Fibroblast of lung (primary cell): ENCODE measurements at places on chromosomes 3 and 15. TPM values are rescaled to one million over a fixed set of nuclear protein-coding genes. Genes with fewer than 3 reads are reported as not detected.
A peak's percentile ranks its signal among the peaks of the same experiment; 100 is the strongest.

GRCh38 chr15:34993877-34994276, 5.8 kb upstream of the ZNF770 start:
- no peak overlapping the region for H3K4me3 ChIP-seq
- no peaks in the 10 kb centered on the region for H3K27me3 ChIP-seq
- DNase-seq = no peak
- H3K4me1 ChIP-seq = peaks cover under 1% of the 10 kb centered on the region
- H3K36me3 ChIP-seq = no peaks in the 10 kb centered on the region
- no peak overlapping the region for H3K27ac ChIP-seq

DNA sequence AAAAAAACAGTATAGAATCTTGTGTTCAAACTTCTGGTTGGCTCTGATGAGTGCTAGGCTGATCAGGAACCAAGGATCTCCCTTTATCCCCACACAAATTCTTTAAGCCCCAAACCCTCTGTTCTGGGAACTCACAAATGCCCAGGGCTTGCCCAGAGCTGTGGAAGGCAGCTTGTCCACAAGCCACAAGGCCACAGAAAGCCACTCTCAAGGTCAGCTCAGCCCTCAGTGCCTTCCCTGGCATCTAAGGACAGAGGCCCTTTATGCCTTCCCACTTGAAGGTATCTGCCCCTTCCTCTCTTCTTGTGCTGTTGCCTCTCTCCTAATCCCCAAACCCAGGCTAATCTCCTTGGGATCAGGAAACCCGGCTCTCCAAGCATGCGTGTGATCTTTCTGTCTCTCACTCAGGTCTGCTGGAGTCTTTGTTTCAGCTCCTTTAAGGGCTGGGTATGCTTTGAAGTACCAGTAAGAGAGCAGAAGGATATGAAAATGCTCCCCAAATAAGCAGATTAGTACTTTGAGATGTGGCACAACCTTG, 145.0 kb upstream of the TRIM42 start:
- H3K36me3 ChIP-seq = no peaks in the 10 kb centered on the region
- no peaks in the 10 kb centered on the region for H3K4me1 ChIP-seq
- no peak overlapping the region for H3K27ac ChIP-seq
- H3K27me3 ChIP-seq = no peaks in the 10 kb centered on the region

- no peaks in the 10 kb centered on the region for H3K27me3 ChIP-seq
- H3K4me3 ChIP-seq = no peak overlapping the region
- peaks cover 7% of the 10 kb centered on the region for H3K4me1 ChIP-seq
- no peak overlapping the region for H3K27ac ChIP-seq
- peaks cover 4% of the 10 kb centered on the region for H3K36me3 ChIP-seq
These were observed 44.9 kb upstream of the EIF3J start for GRCh38 chr15:44492040-44492439.

Gene CALML4
- total RNA-seq = 1.0 and 1.8 TPM in 2 replicates

GRCh38 chr3:121463745-121464144, 82.0 kb downstream of the POLQ start:
- no peak overlapping the region for H3K27ac ChIP-seq
- no peaks in the 10 kb centered on the region for H3K4me1 ChIP-seq
- no peak for DNase-seq
- H3K36me3 ChIP-seq = no peaks in the 10 kb centered on the region
- H3K4me3 ChIP-seq = no peak overlapping the region
- no peaks in the 10 kb centered on the region for H3K27me3 ChIP-seq

- peak; percentile 52 for DNase-seq
- no peaks in the 10 kb centered on the region for H3K36me3 ChIP-seq
- H3K4me3 ChIP-seq = no peak overlapping the region
- H3K27me3 ChIP-seq = no peaks in the 10 kb centered on the region
These were observed 97.8 kb upstream of the MEF2A start for GRCh38 chr15:99467853-99468464.

GRCh38 chr3:62027796-62028195, 345.6 kb downstream of the FEZF2 start:
- H3K27ac ChIP-seq = no peak overlapping the region
- H3K27me3 ChIP-seq = no peaks in the 10 kb centered on the region
- H3K4me1 ChIP-seq = no peaks in the 10 kb centered on the region
- H3K36me3 ChIP-seq = no peaks in the 10 kb centered on the region

Gene SEMA6D
- total RNA-seq = 9.5 and 13.4 TPM in 2 replicates

DNA sequence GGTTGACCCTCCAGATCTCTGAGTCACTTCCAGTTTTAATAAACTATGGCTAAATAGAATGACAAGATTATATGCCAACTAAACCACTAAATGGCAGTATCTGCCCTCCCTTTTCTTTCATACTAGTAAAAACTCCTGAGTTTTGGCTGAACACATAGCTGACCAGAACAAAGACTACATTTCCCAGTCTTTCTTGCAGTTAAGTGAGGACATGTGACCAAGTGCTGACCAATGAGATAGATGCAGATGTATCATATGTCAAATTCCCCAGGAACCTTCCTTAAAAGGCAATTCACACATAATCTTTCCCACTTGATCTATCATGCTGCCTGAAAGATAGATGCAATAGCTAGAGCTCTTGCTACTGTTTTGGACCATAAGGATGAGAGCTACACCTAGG, 191.3 kb downstream of the SHOX2 start:
- no peaks in the 10 kb centered on the region for H3K36me3 ChIP-seq
- H3K4me1 ChIP-seq = no peaks in the 10 kb centered on the region
- peak; percentile 2 for DNase-seq
- no peak overlapping the region for H3K27ac ChIP-seq
- no peaks in the 10 kb centered on the region for H3K27me3 ChIP-seq

DNA sequence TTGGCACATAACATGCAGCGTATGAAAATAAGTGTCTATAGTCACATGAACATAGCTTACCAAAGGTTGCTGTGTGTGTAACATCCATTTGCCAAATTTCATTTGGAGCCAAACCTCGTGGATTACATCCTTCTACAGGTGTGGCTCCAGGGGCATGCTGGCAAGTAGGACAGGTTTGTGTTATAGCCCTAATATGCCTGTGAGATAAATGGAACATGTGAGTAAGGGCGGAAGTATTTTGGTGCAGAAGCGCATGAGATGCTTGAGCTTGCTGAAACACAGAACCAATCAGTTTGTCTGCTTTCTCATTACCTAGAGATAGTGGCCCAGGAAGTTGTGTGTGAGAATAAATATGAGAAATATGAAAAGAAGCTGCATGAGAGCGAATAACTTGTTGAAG, 21.8 kb upstream of the XCR1 start:
- no peak overlapping the region for H3K4me3 ChIP-seq
- DNase-seq = no peak
- no peaks in the 10 kb centered on the region for H3K4me1 ChIP-seq
- no peaks in the 10 kb centered on the region for H3K27me3 ChIP-seq
- H3K27ac ChIP-seq = no peak overlapping the region

DNA sequence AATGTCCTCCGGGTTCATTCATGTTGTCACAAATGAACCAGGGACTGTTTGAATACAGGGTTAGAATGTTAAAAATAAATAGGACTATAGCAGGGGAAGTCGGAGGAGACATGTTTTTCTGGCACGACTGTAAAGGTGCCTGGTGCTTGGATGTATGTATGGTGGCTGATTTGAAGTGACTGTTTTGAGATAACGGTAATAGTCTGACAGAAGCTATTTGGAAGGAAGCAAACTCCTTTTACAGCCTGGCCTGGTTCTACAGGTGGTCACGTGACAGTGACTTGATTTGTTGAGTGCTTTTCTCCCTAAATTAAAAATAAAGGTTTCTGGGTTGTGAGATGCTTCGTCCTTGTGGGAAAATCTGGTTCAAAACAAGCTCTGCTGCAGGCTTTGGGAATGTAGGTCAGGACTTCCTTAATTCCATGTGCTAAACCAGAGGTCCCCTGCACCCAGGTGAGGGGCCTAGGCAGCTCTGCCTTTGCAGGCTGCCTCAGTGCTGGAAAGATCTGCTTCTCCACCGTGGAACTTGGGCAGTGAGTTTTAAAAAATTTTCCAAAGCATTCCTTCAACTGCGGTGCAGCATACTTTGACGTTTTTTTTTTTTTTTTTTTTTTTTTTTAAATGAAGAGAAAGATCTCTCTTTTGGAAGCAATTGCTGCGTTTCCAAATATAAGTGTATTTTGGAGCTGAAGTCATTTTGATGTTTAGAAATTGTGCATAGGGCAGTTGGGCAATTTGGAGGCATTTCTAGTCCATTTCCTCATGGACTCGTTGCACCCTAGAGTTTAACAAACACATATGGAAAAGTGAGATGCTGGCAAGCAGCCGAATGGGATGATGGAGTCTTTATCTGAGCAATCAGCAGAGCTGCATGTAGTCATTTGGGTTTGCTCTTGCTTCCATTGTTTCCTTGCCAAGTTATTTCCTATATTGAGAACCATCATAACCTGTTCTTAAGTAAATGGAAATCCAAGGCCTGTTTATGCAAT, 30.9 kb downstream of the ITPR1 start:
- H3K4me1 ChIP-seq = no peaks in the 10 kb centered on the region
- H3K27ac ChIP-seq = no peak overlapping the region
- H3K4me3 ChIP-seq = no peak overlapping the region
- H3K27me3 ChIP-seq = no peaks in the 10 kb centered on the region
- DNase-seq = peak; percentile 8
- H3K36me3 ChIP-seq = no peaks in the 10 kb centered on the region

GRCh38 chr3:32865383-32865782, 47.6 kb downstream of the TRIM71 start:
- no peaks in the 10 kb centered on the region for H3K27me3 ChIP-seq
- no peak overlapping the region for H3K4me3 ChIP-seq
- no peaks in the 10 kb centered on the region for H3K4me1 ChIP-seq
- peak; percentile 14 for DNase-seq

DNA sequence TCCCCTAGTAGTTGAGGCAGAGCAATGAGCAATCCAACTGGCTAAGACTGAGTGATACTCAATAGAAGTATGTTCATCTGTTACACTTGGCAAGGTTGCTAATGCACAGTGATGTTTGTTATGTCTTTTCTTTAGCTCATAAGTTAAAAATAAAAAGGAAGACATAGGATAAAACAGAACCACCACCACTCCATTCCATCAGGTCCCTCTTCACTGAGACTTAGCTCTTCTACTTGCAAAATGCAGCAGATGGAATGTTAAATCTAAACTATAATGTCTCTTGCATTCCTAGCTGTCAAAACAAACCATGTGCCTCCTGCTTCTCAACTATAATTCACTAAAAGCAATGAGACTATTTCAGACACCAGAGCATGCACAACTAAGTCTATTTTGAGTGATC, 265.6 kb upstream of the UBE2E2 start:
- no peaks in the 10 kb centered on the region for H3K36me3 ChIP-seq
- no peaks in the 10 kb centered on the region for H3K4me1 ChIP-seq
- DNase-seq = no peak
- no peaks in the 10 kb centered on the region for H3K27me3 ChIP-seq
- no peak overlapping the region for H3K4me3 ChIP-seq

Gene SENP7
- total RNA-seq = 14.4 and 16.5 TPM in 2 replicates

DNA sequence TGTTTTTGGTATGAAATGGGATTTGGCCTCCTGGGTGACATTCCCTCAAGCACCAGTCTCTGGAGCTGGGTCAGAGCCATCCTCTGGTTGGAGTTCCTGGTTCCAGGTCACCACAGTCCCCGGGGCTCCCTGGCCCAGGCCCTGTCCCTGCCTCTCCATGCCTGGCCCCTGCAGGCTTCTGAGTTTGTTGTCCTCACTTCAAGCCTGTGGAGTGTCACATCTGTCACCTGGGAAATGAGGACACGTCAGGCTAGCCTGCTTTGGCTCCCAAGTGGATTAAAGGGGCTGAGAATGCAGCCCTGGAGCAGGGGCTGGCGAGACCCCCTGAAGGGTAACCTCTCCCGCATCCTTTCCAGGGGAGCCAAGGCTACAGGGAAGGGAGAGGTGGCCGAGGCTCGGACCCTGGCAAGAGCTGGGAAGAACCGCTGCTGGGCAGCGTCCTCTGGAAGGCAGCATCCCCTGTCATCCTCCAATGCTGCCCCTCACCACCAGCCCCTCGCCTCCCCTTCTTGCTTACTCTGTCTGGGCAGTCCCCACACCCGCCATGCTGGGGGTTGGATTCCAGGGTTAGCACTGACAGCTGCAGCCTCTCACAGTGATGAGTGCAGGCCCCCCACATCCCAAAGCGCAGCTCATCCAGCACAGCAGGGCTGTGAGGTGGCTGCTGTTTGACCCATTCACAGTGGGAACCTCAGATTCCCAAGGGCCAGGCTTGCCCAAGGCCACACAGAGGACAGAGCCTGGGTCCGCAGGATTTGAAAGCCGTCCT, 75.5 kb upstream of the IQSEC1 start:
- DNase-seq = no peak
- H3K4me1 ChIP-seq = no peaks in the 10 kb centered on the region
- H3K27me3 ChIP-seq = no peaks in the 10 kb centered on the region
- no peaks in the 10 kb centered on the region for H3K36me3 ChIP-seq
- H3K27ac ChIP-seq = no peak overlapping the region

DNA sequence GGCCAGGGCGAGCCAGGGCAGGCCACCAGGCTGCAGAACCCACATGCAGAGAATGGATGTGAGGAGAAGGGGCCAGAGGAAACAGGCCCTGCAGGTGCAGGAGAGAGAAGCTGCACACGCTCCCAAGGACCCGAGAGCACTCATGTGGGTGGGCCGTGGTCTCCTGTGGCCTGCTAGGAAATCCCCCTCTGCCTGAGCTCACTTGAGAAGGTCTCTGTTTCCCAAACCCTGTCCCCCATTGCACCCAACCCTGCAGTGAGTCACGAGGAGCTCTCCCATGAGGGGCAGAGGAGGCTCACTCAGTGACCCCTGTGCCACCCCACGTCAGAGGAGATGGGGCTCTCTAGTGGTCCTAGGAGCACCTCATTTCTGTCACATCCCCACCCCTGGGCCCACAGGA, 111.1 kb downstream of the KLF13 start:
- H3K4me1 ChIP-seq = peaks cover 30% of the 10 kb centered on the region
- no peak for DNase-seq
- H3K4me3 ChIP-seq = no peak overlapping the region
- H3K27me3 ChIP-seq = no peaks in the 10 kb centered on the region
- H3K36me3 ChIP-seq = no peaks in the 10 kb centered on the region

DNA sequence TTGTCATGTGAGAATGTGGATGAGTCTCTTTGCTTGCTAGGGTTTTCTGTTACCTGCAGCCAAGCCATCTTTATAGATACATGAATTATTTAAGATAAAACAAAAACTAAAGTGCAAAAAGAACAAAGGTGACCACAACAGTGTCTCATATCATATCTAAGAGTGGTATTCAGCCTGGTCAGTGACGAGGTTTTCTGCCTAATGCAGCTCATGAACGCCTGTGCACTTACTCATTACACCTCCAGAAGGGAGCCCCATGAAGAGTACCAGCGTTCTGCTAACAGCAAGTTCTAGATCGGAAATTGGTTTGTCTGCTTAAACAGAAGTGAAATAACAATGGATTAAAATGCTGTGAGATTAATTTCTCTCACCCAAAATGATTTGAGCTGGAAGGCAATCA, 19.2 kb downstream of the PXYLP1 start:
- DNase-seq = no peak
- H3K4me3 ChIP-seq = no peak overlapping the region

GRCh38 chr3:158452334-158452733, 118.7 kb upstream of the MLF1 start:
- no peak for DNase-seq
- no peaks in the 10 kb centered on the region for H3K27me3 ChIP-seq
- H3K36me3 ChIP-seq = no peaks in the 10 kb centered on the region
- H3K4me1 ChIP-seq = no peaks in the 10 kb centered on the region

DNA sequence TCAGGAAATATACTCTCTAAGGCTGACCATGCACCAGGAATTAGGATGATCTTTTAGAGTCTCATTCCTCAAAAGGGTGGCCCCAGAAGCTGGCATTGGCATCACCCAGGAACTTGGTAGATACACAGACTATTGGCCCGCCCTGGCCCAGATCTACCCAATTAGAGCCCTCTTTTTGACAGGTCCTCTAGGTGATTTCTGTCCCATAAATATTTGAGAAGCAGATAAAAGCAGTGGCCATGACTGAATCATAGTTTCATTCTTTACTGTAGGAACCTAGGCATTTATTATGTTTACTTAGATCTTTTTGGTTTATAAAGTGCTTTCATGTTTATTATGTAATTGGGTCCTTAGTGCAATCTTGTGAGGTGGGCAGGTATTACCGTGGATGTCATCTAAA, 7.6 kb downstream of the TLNRD1 start:
- H3K27ac ChIP-seq = no peak overlapping the region
- H3K4me1 ChIP-seq = no peaks in the 10 kb centered on the region
- no peaks in the 10 kb centered on the region for H3K27me3 ChIP-seq
- no peak overlapping the region for H3K4me3 ChIP-seq

Gene AP2M1
- 362 and 430 TPM in 2 replicates for total RNA-seq
